ENCODE measurements at places on chromosomes 1 and 21.

GRCh38 chr21:31564439-31564838, 95.1 kb upstream of the SOD1 start:
- no peak for DNase-seq

DNA sequence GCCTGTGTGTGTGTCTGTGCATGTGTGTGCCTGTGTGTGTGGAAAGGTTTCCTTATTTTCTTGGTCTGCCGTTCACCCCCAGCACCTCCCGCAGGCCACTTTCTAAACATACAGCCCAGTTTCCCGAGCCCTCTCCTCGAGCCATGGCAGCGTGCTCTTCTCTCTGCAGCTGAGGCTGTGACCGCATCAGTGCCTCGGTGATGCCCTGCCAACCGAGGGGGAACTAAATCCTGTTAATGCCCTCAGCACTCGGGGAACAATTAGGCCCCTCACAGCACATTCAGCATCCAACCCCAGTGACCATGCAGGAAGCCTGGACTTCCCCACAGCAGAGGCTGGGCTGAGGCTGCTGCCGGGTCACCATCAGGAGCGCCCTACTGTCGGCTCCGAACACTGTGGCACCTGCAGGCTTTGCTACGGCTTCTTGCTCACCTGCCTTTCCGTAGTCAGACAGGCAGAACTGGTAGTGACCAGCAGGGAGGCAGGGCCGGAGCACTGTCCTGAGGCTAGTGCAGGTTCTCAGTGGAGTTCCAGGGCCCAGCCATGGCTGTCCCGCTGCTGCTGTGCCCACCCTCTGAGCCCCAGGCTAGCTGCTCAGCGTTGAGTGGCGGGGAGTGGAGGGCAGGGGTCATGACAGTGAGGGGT, 8.1 kb downstream of the GPR137B start:
- no peak for DNase-seq

DNA sequence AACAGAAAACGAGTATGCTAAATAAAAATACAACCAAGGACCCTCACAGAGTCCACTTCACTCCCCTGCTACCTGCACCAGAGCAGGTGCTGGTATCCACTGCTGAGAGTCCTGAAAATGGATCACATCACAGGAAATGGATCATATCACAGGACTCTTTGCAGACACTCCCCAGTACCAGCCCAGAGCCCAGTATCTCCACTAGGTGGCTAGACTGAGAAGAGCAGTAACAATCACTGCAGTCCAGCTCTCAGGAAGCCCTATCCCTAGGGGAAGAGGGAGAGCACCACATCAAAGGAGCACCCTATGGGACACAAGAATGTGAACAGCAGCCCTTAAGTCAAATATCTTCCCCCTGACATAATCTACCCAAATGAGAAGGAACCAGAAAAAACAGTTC, 28.0 kb downstream of the AGBL4 start:
- DNase-seq, result no peak

DNA sequence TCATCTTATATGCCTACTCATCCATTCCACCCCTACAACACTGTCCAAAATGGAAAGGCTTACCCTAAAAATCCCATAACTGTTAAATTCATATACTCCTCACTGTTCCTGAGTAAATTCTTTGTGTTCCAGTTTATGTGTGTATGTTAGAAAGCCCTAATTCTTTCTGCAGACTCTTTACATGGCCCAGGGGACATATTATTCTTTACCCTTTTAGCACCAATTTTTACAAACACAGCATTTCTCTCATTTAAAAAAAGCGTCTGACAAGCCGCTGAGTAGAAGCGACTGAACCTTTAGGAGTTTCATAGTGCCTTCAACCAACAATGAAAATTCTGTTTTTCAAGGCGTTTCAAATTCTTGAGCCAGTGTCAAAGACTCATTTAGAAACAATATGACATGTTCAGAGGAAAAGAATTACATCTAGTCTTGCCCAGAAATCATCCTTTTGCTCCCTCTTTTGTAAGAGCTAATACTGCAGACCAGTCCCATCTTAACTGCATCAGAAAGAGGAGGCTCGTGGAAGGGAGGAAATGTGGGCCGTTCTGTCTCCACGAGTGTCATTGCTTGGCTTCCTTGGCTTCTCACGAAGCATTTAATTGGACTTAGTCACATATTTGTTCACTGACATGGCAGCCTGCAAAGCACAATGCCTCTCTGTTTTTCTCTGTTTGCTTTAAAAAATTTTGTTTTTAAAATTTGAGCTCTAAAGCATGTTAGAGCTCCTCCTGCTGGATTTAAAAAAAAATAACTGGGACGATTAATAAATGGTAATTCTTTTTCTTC, 21.3 kb upstream of the C1orf105 start:
- DNase-seq, result peak; percentile 81

- no peak for DNase-seq
These were observed 50.6 kb downstream of the CHML start for GRCh38 chr1:241589521-241589920.

DNA sequence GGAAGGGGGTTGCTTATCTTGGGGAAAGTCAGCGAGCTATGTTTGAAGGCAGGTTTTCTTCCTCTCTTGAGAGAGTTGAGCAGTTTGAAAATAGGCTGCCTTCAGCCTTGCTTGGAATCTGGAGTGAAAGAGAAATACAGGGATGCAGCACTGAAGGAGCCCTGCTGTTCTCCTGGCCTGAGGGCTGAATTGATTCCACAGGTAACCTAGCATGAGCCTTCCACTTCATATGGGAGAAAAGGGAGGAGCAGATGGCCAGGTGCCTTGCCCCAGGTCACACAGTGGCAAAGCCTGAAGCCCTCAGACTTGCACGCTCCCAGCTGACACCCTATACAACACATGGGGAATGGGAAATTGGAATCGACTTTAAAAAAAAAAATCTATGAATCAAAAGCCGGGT, 88.0 kb upstream of the WLS start:
- no peak for DNase-seq

DNA sequence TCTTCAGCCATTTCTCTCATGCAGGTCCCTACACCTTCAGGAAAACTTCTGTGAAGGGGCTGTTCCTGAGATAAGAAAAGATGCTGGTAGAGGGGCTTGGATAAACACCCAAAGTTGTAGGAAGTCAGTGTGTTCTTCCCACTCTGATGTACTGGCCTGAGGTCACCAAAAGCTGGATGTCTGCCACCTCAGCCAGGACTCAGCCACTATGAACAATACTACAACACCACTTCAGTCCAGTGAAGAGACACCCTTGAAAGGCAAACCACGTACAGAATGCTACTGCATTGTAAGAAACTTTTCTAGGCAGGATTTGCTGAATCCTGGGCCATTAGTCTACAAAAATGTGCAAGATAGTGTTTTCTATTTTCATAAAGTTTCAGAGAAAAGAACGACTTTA, 2.4 kb downstream of the PTPN14 start:
- DNase-seq, result peak; percentile 30

DNA sequence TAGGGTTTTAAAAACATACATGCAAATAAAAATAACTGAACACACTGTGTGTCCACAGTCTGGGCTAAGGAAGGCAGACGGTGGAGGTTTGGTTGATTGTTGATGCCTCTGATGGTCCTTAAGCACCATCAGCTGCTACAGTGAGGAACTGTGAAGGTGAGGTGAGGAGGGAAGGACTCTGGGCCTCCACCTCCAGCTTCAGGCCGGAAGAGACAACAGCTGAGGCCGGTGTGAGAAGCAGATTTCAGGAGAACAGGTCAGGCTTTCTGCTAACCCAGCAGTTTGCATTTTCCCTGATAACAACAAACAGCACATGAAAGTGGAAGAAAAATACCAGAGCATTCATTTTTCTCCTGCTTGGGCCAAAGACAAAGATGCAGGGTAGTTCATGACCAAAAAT, 189.9 kb upstream of the AJAP1 start:
- no peak for DNase-seq

- peak; percentile 50 for DNase-seq
These were observed 10.2 kb downstream of the ADAM30 start for GRCh38 chr1:119885903-119886783.

DNA sequence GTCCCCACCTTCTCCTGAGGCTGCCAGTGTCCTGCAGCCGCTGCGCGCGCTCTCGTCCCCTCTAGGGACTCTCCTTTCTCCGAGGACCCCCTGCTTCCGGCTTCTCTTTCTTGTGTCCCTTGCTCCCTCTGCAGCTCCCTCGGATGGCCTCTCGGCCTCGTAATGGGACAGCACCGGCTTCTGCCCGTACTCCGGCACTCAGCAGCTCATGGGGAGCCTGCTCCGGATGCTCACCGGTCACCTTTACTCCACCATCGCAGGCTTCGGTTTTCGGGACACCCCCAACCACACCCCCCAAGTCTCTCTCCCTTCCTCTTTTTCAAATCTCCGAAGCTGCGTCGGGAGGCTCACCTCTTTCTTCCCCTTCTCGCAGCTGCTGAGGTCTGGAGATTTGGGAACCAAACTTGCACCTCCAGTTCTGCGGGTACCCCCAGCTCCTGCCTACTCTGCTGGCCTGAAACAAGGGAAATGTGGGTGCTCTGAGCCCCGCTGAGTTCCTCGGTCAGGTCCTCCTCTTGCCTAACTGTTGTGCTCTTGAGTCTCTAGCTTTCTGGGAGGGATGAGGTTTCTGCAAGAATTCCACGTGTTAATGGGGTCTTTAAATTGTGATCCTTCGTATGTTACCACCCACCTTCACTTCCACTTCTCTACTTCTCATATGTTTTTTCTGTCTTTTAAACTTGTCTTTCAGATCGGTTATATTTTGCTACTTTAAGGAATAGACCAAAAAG, 930 bp downstream of the CDC14A start:
- peak; percentile 47 for DNase-seq
